BJ (cell line): ENCODE measurements at places on chromosomes 7 and 10.

- DNase-seq = no peak
Measured at GRCh38 chr7:138886501-138886917, 88.5 kb upstream of the ATP6V0A4 start.

DNA sequence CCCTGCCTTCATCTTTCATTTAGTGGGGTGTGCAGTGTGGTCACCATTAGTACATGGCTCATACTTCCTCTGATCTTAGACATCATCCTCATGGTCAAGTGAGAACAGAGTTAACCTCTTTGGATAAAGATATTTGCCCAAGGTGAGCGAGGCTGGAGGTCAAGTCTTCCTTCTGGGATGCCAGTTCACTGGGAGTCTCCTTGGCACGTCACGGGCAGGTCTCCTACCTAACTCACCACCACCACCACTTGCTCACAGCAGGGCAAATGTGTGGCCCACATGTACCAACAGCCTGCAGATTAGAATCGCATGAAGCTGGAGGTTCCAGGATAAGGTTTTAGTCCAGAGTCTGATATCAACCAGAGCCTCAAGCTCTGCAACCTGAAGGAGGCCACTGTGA is 164.6 kb downstream of the USP6NL start:
- DNase-seq = no peak

- DNase-seq = no peak
Measured at GRCh38 chr10:36188080-36188453, 546.0 kb upstream of the FZD8 start.

DNA sequence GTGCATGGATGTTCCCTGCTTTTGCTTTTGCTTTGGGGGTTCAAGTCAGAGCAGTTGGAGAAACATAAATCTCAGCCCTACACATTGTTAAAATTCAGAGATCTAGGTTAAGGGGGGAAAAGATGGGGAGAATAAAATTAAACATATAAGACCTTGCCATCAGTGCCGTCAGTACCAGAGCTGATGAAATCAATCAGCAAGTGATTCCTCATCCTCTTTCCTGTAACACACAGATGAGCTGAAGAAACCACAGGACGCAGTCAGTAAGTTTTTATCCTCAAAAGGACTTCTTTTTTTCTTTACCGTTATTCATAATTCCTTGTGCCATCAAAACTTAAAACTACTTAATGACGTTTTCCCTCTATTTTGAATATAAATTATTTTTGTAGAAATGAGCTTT is 5.9 kb downstream of the HECW1 start:
- DNase-seq = no peak

DNA sequence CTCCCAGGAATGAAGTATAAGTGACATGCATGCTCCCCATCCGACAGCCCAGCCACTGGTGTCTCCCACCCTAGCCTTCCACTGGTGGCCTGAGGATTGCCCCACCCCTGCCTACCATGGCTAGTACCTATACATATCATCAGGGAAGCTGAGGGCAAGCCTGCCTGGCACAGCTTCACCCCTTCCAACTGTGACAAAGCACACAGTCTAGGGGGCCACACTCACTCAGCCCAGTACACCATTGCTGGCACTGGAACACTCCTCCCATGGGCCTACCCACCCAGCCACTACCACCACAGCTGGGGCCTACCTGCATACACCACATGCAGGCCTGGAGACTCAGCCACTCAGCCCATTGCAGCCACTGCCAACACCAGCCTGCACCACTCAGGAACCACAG is 393.1 kb upstream of the STEAP1 start:
- no peak for DNase-seq

DNA sequence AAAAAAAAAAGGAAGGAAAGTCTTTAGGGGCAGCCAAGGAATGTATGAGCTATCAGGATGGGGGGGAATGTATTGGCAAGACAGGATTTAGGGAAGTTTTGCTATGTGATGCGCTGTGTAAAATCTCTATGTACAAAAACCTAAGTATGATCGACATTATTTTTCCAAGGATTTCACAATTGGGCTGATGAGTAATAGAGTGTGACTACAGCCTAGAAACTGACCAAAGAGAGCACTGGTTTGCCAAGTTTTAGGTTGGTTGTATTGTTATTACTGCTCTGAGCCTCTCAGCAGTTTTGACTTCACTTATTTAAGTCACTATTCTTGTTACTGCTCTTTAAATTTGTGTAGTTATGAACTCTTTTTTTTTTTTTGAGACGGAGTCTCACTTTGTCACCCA is 107.3 kb downstream of the NRCAM start:
- no peak for DNase-seq
